ENCODE measurements at places on chromosomes 16 and 17.

- DNase-seq, result no peak
Measured at GRCh38 chr17:74272731-74273201, 1.3 kb upstream of the DNAI2 start.

DNA sequence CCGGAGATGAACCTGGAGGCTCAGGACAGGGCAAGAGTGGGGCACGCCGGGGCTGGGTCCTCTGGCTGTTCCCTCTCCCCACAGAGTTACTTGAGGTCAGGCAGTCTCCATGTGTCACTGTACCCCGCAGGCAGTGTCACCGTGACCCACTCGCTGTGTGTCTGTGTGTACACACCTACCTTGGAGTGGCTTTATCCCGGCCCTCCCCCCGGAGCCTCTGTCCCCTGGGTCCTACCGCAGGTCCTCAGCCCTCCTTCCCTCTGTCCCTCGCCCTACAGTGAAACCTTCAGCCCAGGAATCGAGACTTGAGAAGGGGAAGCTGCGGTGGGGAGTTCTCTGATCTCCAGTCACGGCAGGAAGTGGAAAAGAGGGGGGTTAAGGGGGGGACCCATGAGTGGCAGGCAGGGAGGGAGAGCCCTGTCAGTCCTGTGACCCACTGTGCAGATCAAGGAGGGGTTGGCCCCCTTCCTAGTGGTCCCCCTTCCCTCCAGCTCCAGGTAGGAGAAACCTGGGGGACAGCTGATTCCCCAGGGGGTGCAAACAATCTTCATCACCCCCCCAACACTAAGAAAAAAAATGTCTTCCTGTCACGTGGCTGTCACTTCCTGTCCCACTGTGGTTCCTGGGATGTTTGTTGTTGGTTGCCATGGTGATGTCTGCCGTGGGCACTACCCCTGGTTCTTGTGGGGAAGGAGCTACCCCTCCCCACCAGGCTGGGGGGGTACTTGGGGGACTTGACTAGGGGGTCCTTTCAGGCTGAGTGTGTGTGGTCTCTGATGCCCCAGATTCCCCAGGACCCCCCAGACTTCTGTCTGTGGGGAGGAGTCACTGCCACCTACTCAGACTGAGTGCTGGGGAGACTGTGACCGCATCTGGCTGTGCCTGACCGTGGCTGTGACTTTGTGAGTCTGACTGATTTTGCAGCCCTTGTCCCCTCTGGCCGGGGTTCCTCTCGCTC is 13.7 kb downstream of the RARA start:
- DNase-seq, result peak; percentile 84

DNA sequence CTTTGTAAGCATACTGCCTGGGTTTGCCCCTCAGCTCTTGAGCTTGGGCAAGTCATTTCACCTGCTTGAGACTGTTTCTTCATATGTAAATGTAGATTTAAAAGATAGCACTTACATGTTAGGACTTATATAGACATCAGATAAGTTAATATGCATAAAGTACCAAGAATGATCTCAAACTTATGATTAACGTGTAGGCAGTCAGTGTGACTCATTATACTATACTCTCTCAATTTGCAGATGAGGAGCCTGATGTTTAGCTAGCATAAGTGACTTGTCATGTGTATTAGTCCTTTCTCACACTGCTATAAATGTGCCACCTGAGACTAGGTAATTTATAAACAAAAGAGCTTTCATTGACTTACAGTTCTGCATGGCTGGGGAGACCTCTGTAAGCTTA is 690.5 kb downstream of the KCNJ2 start:
- DNase-seq, result no peak

DNA sequence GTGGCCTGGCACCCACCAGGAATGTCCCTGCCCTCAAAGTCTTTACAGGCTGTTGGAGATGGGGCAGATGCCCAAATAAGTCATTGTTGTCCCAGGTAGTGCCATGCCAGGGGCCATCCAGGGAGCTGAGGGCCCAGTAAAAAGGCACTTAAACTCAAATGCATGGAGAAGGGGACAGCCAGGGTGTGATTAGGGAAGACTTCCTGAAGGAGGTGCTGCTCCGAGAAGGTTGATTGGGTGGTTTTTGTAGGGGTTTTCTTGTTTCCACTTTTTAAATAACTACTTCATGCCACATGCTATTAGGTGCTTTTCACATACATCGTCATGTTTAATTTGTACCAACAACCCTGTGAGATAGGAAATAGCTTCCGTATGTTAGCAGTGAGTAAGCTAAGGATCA is 66.9 kb downstream of the RAI1 start:
- no peak for DNase-seq

DNA sequence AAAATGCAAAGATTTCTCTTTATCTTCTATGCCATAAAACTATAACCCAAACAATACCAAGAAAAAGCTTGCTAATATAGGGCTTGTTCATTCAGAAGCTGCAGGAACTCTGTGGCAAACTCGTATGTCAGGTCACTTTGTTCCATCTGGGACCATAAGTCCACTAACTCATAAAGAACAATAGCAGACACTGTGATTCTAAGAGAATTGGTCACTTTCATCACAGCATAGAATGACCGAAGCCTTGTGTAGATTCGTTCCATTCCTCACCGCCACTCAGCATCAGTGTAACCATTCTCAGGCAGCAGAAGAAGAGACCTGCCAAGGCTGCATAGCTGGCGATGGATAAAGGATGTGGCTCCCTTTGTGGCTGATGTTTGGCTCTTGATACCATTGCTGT is 30.3 kb upstream of the VAT1L start:
- no peak for DNase-seq

GRCh38 chr16:77157346-77158058 is 33.5 kb upstream of the MON1B start:
- DNase-seq, result no peak

- no peak for DNase-seq
Measured at GRCh38 chr17:70205401-70205800, 36.1 kb downstream of the KCNJ2 start.

DNA sequence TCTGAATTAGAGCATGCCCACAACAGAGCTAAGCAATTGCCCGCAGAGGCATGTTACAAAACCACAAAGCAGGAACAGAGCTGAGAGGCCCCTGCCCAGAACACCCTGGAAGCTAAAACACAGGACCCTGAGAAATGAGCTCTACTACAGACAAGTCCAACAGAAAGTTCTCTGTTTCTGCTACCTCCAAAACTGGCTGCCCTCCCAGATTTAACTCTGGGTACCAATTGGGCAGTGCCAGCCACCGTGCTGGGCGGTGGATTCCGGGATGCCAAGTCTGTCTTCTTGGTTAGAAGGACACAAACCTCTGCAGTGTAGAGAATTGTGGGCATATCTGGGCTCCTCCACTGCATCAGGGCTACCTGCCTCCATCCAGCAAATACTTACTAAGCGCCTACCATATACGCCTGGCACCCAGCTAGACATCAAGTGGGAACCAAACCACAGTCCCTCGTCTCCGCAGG is 1.0 kb downstream of the CMTM4 start:
- peak; percentile 4 for DNase-seq

GRCh38 chr17:72308744-72309385 is 188.0 kb downstream of the SOX9 start:
- DNase-seq, result no peak

GRCh38 chr17:44793885-44794842 is 35.4 kb downstream of the ADAM11 start:
- DNase-seq, result no peak

- no peak for DNase-seq
Measured at GRCh38 chr17:13735444-13735843, 133.7 kb upstream of the HS3ST3A1 start.

DNA sequence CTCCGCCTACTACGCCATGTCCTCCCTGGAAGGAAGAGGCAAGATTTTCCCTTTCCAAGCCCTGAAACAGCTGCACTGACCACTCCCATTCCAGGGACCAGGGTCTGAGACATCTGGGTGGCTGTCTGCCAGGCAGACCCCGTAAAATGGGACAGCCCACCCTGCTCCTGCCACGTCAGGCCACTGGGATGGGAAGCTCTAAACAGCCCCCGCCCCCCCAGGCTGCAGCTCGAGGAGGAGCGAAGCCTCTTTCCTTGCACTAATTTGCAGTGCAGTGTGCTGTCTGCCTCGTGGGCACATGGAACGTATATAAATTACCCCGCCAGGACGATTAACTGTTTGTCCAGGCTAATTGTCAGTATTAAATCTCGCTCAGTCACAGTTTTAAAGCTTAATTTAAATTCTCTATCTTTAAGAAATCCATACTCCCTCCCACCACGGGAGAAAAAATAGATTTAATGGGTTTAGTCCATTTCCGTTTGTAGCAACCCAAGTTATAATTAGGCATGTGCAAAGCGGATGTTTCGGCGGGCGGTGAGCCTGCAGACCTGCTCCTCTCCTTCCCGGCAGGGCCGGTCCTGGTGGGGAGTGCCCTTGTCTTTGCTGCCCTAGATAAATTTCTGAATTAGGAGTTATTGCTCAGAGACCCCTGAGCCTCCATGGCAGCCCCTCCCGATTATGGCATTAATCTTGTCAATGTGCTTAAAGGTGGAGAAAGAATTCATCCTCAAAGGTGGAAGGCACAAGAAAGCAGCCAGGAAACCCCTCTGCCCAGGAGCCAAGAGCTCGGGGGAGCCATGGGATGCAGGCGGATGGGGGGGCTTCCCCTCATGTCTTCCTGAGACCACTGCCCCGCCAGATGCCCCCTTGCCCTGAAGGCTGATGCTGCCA is 268.0 kb upstream of the TNRC6C start:
- peak; percentile 40 for DNase-seq

DNA sequence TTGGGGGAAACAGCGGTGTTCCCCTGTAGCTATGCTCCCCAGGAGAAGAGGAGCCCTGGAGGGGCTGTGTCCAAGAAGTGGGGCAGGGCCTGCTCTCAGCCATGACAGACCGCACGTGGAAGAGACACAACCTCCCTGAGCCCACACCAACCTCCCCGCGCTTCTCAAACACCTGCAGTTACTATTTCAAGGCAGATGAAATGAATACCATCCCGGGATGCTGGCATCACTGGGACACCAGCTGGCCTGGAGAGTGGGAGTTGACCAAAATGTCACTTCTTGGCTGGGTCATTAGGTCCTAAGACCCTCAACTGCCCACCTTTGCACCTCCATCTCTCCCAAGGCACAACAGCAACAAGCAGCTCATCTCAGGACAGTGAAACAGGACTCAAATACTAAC is 32.0 kb downstream of the SPHK1 start:
- DNase-seq, result no peak

GRCh38 chr16:75262104-75262799 is 10.8 kb upstream of the BCAR1 start:
- no peak for DNase-seq

GRCh38 chr16:87580855-87581261 is 21.4 kb upstream of the JPH3 start:
- DNase-seq, result peak; percentile 15

DNA sequence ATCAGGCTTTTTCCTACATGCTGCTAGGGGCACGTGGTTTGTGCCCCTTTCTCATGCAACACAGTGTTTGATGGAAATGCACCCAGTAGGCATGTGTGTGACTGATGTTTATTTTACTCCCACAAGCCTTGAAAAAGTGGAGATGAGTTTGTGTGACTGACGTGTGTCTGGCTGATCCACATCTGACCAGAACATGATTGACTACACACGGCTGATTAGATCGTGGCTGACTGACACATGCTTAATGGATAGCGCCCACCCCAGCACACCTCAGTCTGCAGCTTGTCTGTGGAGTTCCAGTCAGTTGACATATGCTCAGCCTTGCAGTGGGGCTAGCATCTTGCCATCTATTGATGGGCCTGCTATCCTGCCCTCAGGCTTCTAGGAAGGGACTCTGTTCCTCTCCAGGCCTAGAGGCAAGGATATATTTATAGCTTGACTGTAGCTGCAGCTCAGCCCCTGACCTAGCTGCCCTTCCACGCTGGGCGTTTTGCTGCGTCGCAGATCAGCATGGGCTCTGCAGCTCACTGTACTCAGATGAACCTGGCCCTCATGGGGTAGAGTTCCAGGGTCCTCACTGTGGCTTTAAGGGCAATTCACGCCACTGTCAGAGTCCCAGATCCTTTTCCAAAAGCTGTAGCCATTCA is 112.3 kb downstream of the HS3ST2 start:
- no peak for DNase-seq

GRCh38 chr17:5499476-5500231 is 13.3 kb downstream of the MIS12 start:
- no peak for DNase-seq

DNA sequence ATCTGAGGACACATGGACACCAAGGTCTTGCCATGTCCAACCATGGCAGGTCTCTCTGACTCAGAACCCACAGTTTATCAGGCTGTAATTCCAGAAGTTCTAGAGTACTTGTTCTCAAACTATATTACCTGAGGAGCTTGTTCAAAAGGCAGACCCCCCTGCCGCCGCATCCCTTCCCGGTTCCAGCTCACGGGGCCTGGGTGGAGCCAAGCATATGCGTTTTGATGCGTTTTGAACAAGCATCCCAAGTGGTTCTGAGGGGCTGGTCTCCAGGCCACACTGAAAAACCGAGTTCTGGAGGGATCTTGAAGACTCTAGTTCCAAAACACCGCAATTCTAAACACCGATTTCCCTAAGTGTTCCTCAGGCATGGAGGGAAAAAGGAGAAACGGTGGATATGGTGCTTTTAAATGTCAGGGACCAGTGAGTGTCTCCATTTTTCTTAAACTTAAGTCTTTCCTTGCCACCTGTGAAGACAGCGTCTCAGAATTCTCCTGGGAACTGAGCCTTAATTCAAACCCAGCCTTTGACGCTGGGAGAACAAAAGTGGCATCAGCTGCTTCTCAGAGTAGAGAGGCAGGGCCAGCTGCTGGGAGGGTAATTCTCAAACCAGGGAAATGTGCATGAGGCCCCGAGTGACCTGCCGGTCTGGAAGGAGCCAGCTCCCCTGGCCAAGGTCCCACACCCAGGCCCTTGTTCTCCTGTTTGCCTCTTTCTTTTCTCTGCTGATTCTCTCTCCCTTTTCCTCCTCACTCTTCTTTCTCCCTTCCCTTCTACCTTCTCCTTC is 84.4 kb upstream of the PLCG2 start:
- DNase-seq, result no peak

DNA sequence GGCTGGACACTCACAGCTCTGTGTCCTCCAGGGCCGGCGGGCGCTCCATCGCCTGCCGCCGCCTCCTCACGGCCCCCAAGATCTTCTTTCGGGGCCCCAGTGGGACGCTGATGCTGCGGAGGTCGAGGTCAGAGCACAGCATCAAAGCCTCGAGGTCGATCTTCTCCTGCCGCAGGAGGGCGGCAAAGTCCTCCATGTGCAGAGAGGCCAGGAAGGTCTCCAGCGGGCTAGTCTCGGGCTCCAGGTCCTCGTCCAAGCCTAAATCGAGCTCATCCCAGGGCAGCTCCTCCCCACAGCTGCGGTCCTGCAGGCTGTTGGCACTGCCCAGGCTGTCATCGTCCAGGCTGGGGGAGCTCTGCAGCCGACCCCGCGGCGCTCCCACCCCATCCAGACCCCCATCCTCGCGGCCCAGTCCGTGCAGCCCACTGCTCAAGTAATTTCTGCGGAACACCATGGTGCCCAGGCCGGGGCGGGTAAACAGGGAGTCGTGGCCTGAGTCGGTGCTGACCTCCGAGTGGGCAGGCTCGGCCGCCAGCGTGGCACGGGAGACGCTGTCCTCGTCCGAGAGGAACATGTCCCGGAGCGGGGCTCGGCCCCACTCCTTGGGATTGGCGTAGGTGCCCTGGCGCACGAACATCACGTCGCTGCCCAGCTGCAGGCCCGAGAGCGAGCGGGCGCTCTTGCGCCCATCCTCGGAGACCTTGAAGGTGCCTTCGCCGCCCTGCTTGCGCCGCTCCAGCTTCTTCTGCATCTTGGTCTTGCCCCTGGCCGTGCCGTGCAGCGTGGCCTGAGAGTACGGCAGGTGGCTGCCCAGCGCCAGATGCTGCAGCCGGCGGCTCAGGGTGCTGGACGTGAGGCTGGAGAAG is 3.4 kb downstream of the USH1G start:
- peak; percentile 22 for DNase-seq

- peak; percentile 37 for DNase-seq
Measured at GRCh38 chr17:5705081-5705875, 121.0 kb upstream of the NLRP1 start.

GRCh38 chr17:8753136-8753975 is 5.0 kb downstream of the SPDYE4 start:
- no peak for DNase-seq

Measured in stimulated activated CD4-positive, alpha-beta T cell treated with anti-CD3 and anti-CD28 coated beads, Interleukin-15, amount 100 ng/mL, for 24 hours (primary cell).